Muscle of arm (tissue), 14 donors: ENCODE measurements at places on chromosomes 6 and 20. TPM values are rescaled to one million over a fixed set of nuclear protein-coding genes. Genes with fewer than 3 reads are reported as not detected.

GRCh38 chr6:109048176-109048575 lies 46.5 kb downstream of the SESN1 start:
- no peak for DNase-seq

- no peak for DNase-seq
These were observed 258.9 kb downstream of the GJA1 start for GRCh38 chr6:121694389-121694788.

GRCh38 chr6:50147371-50147770 lies 97.6 kb upstream of the DEFB112 start:
- DNase-seq, result no peak

GRCh38 chr20:50278684-50279531 lies 88.3 kb downstream of the CEBPB start:
- DNase-seq, result no peak

The TCEA2 gene
- 42.4 TPM for polyA plus RNA-seq

The SIRPB2 gene
- polyA plus RNA-seq, result 2.0 TPM

DNA sequence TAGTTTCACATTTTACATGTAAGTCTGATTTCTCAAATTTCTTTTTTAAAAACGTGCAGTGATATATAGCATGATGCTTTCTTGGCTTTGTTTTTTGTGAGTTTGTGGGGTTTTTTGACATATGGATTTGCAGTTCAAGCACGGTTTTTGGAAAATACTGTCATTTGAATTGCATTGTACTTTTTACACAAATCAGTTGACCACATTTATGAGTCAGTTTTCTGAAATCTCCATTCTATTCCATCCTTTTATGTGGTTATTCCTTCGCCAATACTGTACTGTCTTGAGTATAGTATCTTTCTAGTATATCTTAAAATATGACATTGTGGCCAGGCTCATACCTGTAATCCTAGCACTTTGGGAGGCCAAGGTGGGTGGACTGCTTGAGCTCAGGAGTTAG lies 890.0 kb upstream of the CITED2 start:
- DNase-seq, result no peak

The ZNF311 gene
- 2.8 TPM for polyA plus RNA-seq

DNA sequence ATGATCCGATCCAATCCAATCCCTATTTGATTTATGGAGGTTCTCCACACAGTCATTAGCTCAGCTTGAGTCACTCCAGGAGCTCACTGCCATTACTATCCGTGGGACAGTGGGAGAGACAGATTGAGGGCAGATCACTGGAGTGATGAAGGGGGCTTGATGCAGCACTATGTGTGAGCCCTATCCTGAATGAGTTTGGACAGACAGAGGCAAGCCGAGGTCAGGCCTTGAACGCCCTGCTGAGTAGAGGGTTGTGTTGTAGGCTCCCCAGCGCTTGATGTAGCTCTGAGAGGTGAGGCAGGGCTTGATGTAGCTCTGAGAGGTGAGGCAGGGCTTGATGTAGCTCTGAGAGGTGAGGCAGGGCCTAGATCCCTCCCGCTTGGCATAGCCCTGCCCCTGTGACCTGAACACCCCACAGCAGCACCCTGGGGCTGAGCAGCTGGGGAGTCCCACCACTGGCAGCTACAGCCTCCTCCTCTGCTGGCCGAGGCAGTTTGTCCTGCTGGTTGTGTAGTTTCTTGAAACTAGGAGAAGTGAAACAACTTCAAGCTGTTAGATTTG lies 58.7 kb downstream of the ZFAND3 start:
- no peak for DNase-seq

DNA sequence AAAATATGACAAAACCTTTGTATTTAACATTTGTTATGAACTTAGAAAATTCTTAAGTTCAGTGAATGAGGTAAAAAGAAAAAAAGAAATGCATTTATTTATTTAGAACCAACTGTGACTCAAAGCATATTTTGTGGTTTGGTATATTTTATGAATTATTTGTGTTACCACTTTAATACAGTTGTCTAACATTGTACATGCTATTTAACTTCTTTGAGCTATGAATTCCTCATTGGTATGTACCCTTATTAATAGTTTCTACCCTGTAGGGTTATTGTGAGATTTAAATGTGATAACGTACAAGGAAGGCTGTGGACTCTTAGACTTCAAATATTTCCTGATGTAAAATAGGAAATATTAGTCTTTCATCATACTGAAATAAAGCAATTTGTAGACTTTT lies 162.6 kb downstream of the MMUT start:
- DNase-seq, result no peak

The AMD1 gene
- polyA plus RNA-seq, result not detected

DNA sequence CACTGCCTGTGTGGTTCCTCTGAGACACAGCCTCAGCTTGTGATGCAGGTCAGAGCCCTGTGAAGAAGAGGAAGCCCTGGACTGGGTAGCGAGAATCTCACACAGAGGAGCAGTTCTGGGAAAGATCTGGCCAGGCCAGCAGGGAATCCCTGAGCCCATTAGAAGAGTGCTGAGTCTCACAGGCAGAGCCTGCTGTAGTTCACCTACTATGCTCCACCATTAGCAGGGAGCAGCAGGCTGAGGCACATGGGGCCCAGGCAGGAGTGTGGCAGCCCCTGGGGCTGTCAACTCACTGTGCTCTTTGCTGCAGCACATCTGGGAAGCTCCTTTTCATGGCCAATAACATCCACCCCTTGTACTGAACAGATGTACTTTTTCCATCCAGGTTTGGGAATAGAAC lies 146.8 kb upstream of the B3GAT2 start:
- DNase-seq, result no peak

The UTRN gene
- polyA plus RNA-seq, result 53.0 TPM

The PEX3 gene
- 19.1 TPM for polyA plus RNA-seq

- no peak for DNase-seq
These were observed 23.5 kb downstream of the TBC1D20 start for GRCh38 chr20:438571-439469.

GRCh38 chr6:149924206-149924932 lies 1.4 kb upstream of the RAET1G start:
- no peak for DNase-seq

GRCh38 chr20:38427655-38428023 lies 7.5 kb downstream of the SNHG17 start:
- DNase-seq, result no peak

- no peak for DNase-seq
These were observed 54.7 kb downstream of the ELOVL5 start for GRCh38 chr6:53294095-53294494.

DNA sequence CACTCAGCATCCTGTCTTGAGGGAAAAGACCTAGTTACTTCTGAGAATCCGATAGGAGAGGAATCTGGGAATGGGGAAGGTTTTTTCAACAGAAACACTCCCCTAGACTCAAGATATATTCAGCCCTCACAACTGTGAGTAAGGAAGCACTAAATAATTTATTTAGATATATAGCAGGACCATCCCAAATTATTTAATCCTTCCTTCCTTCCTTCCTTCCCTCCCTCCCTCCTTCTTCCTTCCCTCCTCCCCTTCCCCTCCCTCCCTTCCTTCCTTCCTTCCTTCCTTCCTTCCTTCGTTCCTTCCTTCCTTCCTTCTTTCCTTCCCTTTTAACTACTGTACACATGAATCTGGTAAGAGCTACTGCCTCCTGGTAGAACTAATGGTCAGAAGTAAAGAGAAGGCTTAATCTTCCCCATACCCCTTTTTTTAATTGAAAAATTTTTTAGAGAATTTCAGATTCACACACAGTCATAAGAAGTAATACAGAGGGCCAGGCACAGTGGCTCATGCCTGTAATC lies 10.1 kb downstream of the SLC24A3 start:
- no peak for DNase-seq

GRCh38 chr6:54320871-54321270 lies 12.6 kb downstream of the TINAG start:
- DNase-seq, result no peak

- no peak for DNase-seq
These were observed 64.8 kb upstream of the RCAN2 start for GRCh38 chr6:46556053-46556452.

DNA sequence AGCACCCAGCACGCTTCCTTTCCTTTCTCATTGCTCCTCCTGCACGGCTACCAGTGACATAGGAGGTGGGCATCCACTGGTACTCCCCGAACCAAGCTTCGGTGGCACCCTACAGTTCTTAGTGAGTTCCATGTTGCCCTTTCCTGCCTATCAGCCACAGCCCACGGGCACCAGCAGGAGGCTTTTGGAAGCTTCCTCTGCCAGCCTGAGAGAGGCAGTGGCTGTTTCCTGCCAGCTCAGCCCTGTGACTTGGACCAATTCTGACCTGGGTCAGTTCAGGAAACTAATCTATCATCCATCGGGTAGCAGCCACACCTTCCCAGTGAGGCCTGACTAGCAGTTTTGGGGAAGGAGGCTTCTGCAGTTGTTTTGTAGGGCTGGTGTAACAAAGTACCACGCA lies 176.4 kb upstream of the UST start:
- DNase-seq, result no peak
